ENCODE measurements at places on chromosomes 12 and 14.

GRCh38 chr12:71393625-71394024 lies 46.0 kb upstream of the LGR5 start:
- no peak for DNase-seq

DNA sequence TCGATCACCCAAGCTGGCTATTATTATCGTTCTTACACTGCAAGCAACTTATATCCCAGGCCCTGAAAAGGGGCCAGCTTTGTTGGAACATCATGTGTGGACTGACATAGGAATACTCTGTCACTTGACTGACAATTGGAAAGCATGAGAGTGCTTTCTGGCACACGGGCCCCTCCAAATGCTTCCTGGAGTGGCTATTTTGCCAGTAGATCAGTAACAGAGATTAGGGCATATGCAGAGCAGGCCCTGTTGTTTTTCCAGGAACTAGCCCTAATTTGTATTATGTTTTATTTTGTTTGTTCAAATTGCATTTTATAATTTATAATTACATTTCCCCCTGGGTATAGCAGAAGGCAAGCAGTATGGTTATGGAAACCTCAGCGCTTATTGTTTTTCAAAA lies 170.1 kb upstream of the FRMD6 start:
- no peak for DNase-seq

DNA sequence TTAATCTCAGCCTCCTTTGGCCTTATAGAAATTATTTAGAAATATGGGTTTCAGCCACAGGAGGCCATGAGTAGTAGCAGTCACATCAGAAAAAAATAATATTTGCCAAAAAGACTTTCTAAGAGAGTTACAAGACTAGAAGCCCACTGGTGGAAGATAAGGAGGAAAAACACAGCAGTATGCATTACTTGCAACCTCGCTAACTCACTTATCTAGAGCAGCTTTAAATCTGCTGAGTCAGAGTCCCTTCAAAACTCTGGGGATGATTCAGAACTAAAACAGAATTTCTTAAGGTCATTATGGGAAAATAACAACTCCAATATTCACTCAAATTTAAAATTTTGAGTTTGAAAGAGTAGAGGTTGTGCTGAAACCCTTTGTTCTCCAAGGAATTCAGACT lies 6.2 kb downstream of the OR4K17 start:
- no peak for DNase-seq

DNA sequence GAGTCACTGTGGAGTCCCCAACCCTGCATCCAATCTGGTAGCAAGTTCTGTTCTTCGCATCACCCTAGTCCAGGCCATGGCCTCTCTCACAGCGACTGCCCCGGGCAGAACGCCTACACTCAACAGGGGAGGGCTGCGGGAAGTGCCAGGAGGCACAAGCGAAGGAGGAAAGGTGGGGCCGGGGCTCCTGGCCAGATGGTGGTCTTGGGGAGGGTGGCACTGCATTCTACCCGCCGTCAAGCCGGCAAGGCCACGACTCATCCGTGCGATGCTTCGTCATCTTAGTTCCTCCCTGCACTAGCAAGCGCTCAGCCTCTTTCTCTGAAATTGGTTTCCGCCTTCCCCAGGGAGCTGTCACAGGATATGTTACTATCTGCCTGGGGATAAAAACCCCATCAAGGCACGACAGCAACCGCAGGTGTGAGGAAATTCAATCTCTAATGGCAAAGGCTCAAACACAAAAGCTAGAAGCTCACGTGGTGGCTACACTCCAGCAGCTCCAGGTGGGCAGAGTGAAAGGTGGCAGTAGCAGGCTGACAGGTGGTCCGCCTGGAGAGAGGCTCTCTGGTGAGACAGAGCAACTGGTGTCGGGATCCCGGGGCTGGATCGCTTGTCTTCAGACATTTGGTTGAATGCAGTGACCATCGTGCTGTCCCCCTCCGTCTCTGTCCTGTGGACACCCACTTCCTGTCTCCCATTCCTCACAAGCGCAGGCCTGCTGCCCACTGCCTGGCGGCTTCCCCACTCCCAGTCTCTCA lies 34.1 kb downstream of the ACADS start:
- DNase-seq = no peak

- no peak for DNase-seq
Measured at GRCh38 chr12:29131539-29131938, 17.5 kb upstream of the FAR2 start.

DNA sequence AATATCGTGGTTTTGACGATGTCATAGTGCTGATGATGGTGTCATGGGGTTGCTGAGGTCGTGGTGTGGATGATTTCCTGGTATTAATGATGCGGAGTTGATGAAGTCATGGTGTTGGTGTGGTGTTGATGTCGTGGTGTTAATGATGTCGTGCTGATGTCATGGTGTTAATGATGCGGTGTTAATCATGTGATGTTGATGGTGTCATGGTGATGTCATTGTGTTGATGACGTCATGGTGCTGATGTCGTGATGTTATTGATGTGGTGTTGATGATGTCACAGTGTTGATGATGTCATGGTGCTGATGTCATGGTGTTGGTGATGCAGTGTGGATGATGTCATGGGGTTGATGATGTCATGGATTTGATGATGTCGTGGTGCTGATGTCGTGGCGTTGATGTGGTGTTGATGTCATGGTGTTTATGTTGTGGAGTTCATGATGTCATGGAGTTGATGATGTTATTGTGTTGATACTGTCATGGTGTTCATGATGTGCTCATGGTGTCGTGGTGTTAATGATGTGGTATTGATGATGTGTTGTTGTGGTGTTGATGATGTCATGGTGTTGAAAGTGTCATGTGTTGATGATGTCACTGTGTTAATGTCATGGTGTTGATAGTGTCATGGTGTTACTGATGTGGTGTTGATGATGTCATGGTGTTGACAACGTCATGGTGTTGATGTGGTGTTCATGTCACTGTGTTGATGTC lies 48.5 kb upstream of the RIMBP2 start:
- DNase-seq = no peak

- no peak for DNase-seq
Measured at GRCh38 chr12:69000074-69000473, 67.1 kb upstream of the CPM start.

DNA sequence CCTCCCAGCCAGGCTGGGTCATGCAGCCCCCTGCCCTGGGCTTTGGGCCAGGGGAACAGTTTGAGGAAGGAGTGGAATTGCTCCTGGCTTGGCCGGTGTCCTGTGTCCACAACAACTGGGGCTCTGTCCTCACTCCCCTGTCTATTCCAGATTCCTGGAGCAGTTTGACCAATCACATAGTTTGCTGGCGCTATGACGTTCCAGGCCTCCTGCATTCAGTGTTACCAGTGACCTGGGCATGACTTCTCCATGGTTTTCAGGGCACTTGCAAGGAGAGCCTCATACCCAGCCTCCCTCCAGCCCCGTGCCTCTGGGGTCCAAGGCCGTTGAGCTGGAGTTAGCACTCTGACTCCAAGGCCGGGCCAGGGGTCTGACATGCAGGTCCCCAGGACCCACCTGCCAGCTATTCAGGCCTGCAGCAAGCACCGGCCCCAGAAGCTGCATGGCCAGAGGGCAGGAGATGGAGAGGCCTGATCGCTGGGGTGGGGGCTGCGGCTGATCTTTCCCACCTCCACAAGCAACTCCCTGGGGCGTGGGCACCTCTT lies 34.2 kb downstream of the ISCA2 start:
- no peak for DNase-seq

GRCh38 chr14:61752626-61753025 lies 9.6 kb upstream of the SNAPC1 start:
- no peak for DNase-seq

DNA sequence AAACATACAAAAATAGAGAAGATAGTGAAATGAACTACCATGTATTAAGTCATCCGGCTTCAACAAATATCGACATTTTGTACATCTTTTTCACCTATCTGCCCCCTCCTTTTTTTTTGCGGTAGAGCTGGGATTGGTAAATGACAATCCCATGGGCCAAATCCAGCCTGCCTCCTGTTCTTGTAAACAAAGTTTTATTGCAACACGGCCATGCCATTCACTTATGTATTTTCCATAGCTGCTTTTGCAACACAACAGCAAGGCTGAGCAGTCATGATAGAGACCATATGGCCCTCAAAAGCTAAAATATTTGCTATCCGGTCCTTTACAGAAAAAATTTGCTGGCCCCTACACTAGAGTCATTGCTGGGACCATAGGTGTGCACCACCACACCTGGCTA lies 58.1 kb upstream of the PLEKHG3 start:
- no peak for DNase-seq

DNA sequence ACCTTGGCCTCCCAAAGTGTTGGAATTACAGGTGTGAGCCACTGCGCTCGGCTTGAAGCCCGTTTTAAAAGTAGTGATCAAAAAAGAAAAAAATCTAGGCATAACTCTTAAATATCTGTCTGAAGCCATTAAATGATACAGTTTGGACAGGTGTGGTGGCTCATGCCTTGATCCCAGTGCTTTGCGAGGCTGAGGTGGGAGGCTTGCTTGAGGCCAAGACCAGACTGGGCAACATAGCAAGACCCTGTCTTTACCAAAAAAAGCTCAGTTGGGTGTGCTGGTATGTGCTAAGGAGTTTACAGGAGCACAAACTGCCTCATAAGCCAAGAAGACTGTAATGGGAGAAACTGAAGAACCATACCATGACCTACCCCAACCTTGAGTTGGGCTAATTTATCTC lies 26.0 kb downstream of the SYNE2 start:
- no peak for DNase-seq

- DNase-seq = no peak
Measured at GRCh38 chr12:26496170-26496569, 300.8 kb downstream of the SSPN start.

DNA sequence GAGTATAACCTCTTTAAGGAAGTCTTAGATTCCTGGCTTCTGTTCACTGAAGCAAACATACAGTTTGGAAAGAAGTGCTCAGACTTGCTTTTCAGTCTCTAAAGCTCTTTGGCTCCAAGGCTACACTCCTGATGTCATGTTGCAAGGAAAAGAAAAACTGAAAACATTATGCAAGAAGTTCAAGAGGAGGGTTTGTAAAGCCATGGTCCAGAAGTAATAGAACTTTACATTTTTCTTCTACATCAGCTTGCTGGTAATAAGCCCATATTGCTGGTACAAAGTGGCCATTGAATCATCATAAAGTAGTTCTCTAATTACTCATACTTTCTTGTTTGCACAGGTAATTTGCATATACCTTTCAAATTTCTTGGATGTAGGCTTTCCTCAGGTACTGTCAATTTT lies 83.6 kb downstream of the BBS10 start:
- no peak for DNase-seq

DNA sequence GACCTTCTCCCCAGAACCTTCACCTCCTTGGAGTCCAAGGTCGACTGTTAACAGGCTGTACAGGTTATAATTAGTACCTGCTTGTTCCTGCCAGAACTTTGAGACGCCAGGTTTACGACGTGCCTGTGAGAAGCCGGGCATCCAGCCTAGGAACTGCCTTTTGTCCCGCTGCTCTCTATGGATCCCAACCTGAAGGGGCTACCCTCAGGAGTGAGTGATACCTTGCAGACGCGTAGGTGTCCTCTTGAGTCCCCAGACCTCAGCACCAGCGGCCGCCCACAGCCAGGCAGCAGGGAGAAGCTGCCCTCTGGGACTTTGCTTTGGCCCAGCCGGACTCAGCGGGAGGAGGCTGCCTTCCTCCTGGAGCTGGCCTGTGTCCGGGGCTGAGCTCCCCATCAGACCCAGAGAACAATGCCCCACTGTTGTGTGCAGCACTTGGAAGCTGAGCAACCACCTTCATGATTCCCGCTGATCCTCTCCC lies 16.2 kb downstream of the SYNE3 start:
- no peak for DNase-seq

Data from stimulated activated CD8-positive, alpha-beta memory T cell treated with anti-CD3 and anti-CD28 coated beads, Interleukin-7, amount 100 ng/mL, for 1 hour (primary cell).